ENCODE measurements at places on chromosomes 1 and 21.

DNA sequence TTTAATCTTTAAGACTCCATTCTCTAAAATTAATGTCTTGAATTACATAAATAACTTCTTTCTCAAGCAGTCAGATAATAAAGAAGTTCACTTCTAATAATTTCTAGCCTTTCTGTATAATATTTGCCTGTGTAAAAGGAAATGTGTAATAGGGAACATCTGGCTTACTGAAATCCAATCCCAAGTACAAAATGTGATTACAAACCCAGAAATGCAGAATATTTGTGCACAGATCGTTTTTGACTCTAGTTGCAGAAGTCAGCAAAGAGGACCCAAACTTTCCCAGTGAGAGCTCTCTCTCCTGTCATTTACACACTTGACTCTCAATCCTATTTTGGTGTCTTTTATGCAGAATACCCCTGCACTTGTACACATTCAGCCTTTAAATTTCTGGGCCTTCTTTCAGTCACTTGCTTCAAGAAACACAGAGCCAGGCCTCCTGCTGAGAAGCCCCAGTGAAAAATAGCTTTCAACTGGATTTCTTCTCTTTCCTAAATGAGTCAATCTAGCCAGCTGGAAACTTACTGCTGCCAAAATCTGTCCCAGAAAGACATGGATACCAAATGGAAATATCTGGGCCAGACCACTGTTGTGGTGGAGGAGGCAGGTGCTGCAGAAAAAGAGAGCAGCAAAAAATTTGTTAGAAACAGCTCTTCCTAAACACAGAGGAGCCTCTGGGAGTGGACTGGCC lies 68.5 kb upstream of the ADAM30 start:
- no peak for DNase-seq

DNA sequence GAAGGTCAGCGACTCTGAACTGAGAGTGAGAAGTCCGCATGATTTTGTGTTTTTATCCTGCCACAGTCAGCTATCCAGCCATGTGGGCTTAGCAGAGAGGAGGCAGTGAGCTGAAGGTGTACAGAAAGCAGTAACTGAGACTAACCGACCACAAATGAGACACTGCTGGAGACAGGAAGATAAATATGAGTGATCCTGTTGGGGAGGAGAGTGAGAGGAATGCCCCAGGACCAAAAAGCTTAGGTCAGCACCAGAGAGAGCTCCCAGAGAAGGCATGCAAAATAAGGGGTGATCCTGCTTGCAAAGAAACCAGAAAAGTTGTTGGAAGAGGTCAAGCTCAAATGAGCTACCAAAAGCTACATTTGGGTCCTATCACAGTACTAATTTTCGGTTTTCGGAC lies 63.7 kb downstream of the HLCS start:
- DNase-seq = no peak

- no peak for DNase-seq
Measured at GRCh38 chr21:35321322-35322200, 272.5 kb upstream of the RUNX1 start.

- DNase-seq = no peak
Measured at GRCh38 chr1:170049176-170049800, 25.2 kb downstream of the KIFAP3 start.

DNA sequence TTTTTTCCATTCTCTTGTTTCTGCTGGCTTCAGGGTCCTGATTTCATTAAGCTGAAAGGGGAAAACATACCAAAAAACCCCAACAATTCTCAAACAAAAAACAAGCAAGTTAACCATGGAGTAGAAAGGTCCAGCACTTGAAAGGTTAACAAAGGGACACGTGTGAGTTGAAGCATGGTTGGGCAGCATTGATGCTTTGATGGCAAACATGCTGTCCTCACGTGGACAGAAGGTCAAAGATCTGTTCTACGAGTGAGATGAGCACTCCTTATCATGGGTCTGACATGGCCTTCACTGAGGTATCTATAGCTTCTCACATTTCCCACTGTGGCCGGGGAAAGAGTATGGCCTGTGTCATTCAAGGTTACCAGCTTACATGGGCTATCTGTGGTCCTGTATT lies 394.9 kb downstream of the HHAT start:
- no peak for DNase-seq

DNA sequence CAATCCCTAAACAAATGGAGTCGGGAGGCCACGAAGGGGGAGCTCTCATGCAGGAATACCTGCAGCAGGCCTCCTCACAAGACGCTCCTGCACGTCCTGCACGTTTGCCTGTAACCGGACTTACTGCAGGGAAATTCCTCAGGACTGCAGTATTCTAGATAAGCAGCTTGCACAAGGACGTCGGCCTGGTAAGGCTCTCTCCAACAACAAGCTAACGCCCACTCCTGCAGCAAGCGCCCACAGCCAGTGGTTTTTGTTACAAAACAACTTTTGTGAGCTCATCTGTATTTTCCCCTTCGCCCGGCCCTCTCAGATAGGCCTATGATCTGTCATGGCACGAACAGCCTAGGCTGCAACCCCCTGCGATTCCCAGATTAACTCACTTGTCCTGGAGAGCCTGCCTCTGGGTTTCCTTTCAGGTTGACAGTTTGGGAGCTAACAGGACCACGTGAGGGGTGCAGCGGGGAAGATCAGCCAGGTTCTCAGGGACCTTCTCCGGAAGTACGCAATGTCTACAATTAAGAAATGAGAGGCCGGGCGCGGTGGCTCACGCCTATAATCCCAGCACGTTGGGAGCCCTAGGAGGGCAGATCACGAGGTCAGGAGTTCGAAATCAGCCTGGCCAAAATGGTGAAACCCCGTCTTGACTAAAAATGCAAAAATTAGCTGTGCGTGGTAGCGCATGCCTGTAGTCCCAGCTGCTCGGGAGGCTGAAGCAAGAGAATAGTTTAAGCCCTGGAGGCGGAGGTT lies 921 bp upstream of the MIB2 start:
- no peak for DNase-seq

DNA sequence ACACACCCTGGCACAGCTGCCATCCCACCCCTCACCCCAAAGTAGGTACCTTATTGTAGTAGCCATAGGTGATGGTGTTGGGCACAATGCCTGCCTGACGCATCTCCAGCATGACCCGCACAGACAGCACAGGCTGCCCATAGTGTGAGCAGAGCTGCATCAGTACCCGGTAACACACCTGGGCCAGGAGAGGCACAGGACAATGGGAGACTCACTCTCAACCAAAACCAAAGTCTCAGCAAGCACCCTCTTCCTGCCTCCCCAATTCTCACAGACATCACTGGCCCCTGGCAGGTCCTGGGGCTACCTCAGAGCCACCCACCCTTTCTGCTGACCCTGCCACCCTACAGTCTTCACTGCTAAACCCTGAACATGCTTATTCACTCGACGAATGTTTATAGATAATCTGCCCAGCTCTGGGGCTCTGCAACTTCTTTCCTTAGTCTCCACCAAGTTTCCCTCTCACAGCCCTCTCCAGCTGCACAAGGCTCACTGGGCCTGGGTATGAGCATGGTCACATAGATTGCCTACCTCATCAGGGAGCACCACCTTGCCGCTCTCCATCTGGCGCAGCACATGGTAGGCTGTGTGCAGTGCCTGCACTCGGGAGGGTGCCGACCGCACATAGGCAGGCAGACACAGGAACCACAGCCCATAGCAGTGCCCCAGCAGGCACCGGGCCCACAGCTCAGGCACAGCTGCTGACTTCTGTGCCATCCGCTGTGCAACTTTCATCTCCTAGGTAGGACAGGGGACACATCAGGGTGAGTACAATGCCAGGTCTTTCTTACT lies 10.3 kb downstream of the DENND4B start:
- DNase-seq = no peak

- no peak for DNase-seq
Measured at GRCh38 chr1:17117451-17118265, 1.6 kb downstream of the PADI2 start.

DNA sequence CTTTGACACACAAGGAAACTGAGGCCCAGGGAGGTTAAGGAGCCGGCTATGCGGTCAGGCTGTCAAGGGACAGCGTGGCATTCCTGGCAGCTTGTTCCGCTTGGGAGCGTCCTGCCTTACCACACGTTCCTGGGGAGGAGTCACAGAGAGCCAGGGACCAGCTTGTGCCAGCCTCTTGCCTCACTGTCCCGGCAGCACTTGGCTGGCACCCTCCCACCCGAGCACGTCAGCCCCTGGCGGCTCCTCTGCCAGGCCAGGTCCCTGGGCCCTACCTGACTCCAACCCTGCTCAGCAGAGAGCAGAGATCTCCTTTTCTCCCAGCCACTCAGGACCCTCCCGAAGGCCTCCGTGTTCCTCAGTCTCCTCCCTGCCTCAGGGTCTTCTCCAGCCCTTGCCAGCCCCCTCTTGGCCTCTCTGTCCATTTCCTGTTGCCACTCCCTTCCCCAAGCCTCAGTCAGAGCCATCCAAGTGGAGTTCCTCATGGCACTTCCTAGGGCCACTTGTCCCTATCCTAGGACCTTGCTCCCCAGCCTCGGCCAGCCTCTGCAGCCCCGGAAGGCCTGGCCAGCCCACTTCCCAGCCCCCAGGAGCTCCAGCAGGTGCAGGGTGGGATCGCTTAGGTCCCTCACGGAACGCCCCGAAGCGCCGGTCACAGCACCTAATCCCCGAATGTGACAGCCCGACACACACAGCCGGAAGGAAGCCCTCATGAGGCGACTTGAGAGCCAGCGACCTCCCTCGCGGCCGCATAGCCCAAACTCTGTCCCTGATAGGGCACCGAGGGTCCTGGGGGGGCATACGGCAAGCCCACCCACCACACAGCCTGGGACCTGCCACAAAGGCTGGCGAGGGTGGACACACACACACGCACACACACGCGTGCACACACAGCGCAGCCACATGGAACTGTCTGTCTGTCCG lies 130.3 kb downstream of the CASZ1 start:
- no peak for DNase-seq

GRCh38 chr1:171152549-171152948 lies 32.6 kb upstream of the FMO2 start:
- no peak for DNase-seq

GRCh38 chr1:15848143-15848928 lies 829 bp downstream of the SPEN start:
- DNase-seq = no peak

- DNase-seq = no peak
Measured at GRCh38 chr1:203754455-203754864, 10.5 kb upstream of the LAX1 start.

GRCh38 chr1:47436979-47437446 lies 831 bp upstream of the FOXD2 start:
- no peak for DNase-seq

GRCh38 chr21:44486302-44486701 lies 31.0 kb downstream of the LRRC3 start:
- DNase-seq = no peak

GRCh38 chr1:227560393-227561173 lies 2.8 kb upstream of the ZNF678 start:
- DNase-seq = no peak

GRCh38 chr1:162349635-162350330 lies 26.9 kb downstream of the SPATA46 start:
- DNase-seq = no peak

DNA sequence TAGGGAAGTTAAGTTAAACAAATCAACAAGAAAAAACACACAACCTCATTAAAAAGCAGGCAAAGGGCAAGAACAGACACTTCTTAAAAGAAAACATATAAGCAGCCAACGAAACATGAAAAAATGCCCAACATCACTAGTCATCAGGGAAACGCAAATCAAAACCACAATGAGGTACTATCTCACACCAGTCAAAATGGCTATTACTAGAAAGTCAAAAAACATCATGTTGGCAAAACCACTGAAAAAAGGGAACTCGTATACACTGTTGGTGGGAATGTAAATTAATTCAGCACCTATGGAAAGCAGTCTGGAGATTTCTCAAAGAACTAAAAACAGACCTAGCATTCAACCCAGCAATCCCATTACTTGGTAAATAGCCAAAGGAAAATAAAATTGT lies 51.1 kb downstream of the HSF2BP start:
- no peak for DNase-seq

DNA sequence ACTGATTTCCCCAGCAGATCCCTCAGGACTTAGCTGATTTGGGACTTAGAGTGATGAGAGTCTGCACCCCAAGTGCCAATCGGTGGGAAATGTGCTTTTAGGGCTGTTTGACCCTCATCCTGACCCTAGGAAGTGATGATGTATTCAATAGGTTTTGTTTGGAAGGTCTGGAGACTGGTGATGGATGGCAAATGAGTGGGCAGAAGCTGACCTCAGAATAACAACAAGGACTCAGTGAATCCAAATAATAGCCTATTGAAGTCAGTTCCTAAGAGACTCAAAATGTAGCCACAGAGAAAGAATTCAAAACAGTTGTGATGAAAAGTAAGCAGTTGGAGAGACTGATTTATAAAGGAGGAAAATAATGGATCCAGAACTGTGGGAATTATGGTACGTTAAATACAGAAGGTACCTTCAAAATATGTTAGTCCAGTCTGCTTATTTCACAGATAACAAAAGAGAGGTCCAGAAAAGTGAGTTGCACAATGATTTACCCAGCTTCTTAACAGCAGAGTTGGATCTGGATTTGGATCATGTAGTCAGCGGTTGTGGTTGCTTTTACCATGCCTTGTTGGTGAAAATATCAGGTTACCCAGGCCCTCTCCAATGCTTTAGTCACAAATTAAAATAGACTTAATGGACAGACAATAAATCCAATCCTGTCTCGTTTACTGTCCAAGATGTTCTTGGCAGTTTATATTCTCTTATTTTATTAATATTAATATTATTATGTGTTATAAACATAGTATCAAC lies 123.0 kb upstream of the PTBP2 start:
- DNase-seq = no peak

GRCh38 chr21:44550807-44551206 lies 498 bp downstream of the KRTAP10-2 start:
- DNase-seq = no peak

DNA sequence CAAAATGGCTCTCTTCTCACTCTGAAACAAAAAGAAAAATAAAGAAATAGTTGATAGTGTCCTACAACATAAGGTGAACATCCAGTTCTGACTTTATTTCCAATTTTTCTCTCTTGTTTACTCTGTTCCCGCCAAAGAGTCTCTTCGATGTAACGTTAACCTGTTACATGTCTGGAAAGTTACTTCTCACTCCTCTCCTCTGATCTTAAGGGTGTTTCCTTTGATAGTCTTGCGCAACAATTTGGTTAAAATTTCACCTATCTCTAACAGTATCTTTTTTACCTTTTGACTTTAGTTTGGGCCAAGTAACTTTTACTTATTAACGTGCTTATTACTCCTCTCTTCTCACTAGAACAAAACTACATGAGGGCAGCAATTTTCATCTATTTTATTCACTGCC lies 1450.2 kb downstream of the BRINP3 start:
- no peak for DNase-seq

- DNase-seq = no peak
Measured at GRCh38 chr1:59500950-59501742, 204.3 kb downstream of the FGGY start.

DNA sequence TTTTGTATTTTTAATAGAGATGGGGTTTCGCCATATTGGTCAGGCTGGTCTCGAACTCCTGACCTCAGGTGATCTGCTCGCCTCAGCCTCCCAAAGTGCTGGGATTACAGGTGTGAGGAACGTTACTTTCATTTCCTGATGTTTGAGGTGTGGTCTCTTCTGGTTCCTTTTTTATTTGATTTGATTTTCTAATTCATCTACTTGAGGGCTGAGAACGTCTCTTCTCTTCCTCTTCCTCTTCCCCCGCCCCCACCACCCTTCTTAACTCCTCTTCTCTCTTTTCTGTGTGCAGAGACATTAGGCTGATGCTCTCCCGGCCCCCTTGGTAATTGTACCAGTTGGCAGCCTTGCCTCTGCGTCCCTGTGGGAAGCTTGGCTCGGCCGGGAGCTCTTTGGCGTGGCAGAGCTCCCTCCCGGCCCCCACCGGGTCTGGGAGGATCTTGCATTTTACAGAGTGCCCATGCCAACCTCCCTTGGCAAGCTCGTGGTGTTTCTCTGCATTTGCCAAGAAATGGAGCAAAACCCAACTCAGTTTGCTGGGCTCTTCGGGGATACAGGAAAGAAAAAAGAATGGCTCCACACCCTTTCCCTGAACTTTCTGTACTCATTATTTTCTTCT lies 19.9 kb downstream of the CRYAA start:
- DNase-seq = no peak

All from NCI-H1417 treated with DMSO at 0.1 percent for 48 hours (cell line).